Stimulated activated CD8-positive, alpha-beta memory T cell treated with anti-CD3 and anti-CD28 coated beads, Interleukin-15, amount 100 ng/mL, for 1 hour (primary cell): ENCODE measurements at places on chromosomes 6 and 20.

GRCh38 chr6:37058084-37058586, 52.7 kb downstream of the FGD2 start:
- no peak for DNase-seq

GRCh38 chr6:108764580-108764950, 83.7 kb upstream of the ARMC2 start:
- no peak for DNase-seq

DNA sequence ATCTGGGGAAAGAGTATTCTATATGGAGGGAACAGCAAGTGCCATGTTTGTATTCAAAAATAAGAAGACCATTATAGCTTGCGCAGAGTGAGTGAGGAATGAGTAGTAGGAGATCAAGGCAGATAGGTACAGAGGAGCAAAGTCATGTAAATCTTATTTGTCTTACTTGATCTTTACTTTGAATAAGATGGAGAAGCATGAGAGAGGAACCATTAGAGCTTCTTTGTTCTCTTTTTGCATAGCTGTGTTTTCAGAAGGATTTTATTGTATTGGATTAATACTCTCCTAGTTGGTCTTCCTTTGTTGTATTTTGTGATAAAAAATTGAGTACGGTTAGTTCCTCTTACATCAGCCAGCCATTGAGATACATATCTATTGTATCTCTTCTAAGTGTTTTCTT, 88.4 kb downstream of the SCAF8 start:
- DNase-seq = no peak

DNA sequence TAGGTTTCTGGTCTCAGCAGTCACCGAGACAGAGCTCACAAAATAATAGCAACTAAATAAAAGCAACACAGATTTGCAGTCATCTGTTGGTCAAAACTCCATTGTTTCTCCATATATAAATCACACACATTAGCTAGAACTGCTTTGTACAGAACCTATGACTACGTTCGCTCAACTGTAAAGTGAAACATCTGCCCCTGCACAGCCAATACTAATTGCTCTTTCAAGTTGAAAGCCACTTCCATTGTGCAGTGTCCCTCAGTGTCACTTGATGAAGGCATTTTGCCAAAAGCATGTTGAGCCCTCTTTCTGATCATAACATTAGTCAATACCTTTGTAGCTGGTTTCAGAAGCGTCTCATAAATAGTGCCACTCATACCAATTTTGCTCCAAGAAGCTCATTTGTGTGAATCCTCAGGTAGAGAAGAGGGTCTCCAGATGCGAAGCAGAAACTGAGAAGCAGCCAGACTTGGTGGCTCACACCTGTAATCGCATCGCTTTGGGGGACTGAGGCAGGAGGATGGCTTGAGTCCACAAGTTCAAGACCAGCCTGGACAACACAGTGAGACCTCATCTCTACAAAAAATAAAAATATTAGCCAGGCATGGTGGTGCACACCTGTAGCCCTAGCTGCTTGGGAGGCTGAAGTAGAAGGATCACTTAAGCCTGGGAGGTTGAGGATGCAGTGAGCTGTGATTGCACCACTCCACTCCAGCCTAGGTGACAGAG, 68.9 kb downstream of the PERP start:
- no peak for DNase-seq

DNA sequence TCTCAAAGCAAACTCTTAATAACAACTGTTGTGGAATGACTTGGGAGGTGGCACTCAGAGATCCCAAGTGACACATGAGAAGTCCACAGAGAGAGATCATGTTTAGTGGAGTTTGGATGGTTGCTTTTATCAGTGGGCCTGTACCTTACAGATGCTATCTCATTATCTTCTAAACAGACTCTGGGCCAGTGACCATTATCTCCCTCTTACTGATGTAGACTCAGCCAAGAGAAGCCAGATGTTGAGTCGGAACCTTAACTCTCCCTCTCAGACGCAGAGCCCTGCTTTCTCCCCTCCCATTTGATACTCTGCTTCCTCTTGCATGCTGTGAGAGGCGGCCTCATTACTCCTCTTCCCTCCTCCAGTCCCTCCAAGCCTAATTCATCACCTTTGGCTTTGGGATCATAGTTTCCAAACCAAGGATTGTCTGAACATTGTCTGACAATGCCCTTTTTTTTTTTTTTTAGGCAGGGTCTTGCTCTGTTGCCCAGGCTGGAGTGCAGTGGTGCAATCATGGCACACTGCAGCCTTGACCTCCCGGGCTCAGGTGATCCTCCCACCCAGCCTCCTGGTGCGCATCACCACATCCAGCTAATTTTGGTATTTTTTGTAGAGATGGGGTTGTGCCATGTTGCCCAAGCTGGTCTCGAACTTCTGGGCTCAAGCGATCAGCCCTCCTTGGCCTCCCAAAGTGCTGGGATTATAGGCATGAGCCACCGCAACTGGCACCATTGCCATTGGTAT, 4.5 kb upstream of the DDR1 start:
- no peak for DNase-seq

- no peak for DNase-seq
Observed at GRCh38 chr20:57332105-57333089, 2.8 kb downstream of the SPO11 start.

- no peak for DNase-seq
Observed at GRCh38 chr20:31685853-31686643, 36.6 kb downstream of the BCL2L1 start.

DNA sequence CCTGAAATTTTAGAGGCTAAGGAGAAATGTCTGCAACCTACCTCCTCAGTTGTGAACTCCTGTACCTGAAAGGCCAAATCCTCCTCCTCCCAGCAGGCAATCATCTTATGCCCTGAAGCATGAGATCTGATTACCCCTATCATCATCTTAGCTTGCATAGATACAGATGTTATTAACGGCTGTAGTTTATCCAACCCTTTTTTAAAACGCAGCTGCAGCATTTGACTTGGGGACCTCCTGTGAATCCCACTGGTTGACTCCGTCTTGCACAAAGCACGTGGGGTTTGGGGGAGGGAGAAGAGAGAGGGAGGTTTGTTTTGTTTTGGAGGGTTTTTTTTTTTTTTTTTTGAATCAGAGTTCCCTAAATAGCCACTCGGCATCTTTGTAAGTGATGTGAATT, 5.8 kb upstream of the NR2E1 start:
- DNase-seq = no peak

- DNase-seq = no peak
Observed at GRCh38 chr20:57698867-57699275, 10.9 kb downstream of the PMEPA1 start.

- DNase-seq = no peak
Observed at GRCh38 chr20:42531508-42531961, 658.2 kb downstream of the PTPRT start.

- DNase-seq = no peak
Observed at GRCh38 chr20:23112595-23112994, 26.5 kb upstream of the CD93 start.

- no peak for DNase-seq
Observed at GRCh38 chr6:118791499-118791898, 102.5 kb upstream of the ASF1A start.

GRCh38 chr6:43250992-43251373, 7.7 kb downstream of the TTBK1 start:
- no peak for DNase-seq

DNA sequence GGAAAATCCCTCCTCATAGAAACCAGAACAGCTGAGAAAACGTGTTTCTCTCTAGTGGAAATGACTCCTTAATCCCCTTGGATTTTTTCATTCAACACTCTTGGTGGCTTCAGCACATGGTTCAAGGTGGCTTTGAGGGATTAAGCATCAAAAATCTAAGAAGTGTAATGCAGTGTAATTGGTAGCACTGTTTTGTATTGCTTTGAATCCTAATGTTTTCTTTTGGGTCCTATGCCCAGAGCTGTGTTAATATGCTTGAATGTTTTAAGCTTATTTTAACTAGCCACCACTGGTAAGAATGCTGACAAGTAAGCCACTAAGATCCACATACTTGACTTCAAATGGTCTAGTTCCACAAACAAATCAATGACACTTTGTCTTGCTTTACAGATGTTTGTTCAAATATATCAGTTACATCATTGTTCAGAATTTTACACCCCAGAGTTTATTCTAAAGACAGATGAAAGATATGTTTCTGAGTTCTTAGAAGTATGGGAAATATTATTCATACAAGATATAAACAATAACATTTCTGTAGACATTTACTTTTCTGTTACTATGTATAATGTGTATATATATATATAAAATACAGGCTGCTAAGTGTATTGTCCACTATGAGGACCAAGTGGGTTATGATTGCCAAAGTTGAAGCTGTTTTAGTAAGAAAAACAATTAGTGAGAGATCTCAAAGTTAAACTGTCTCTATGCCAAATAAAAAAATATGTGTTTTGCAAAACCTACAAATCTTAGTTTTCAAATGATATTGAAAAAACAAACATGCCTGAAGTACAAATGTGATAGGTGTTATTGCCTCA, 220.8 kb downstream of the OGFRL1 start:
- no peak for DNase-seq

- DNase-seq = no peak
Observed at GRCh38 chr20:37988306-37988954, 44.8 kb downstream of the TTI1 start.

- no peak for DNase-seq
Observed at GRCh38 chr6:119346936-119347335, 2.6 kb downstream of the MAN1A1 start.

DNA sequence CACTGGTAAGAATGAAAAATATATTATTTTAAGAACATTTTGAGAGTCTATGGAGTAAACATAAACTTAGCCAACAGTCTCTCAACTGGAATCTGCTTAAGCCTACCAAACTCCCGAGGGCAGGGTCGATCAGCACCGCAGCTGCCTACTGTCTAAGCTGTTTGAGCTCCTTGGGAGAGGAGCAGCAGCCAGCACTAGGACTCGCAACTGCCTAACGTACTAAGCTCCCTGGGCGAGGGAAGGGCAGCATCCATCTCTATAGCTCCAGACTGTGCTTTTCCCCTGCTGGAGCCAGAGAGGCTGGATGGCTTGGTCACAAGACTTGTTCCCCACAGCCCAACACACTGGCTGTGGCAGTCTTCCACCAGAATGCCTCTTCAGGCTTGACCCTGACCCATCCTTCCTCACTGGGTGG, 96.4 kb downstream of the MOXD1 start:
- no peak for DNase-seq

DNA sequence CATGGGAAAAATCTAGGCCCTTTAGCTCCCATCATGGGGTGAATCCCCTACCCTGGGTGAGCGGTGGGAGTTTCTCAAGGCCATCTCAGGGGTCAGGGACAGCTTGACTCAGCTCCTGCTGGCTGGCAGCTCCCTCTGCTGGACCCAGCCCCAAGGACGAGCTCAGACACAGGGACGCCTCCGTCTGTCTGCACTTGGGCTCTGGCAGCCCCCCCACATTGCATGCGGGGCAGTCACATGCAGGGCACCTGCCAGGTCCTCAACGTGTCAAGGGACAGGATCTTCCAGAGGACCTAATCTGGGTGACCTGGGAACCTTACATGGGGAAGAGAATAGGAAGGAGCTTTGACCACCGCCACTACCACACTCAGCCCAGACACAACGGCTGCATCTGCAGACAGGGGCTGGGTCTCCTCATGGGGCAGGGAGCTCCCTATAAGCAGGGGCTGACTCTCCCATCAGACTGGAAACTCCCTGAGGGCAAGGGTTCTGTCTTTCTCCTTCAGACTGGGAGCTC, 173.4 kb downstream of the MRPL14 start:
- no peak for DNase-seq

DNA sequence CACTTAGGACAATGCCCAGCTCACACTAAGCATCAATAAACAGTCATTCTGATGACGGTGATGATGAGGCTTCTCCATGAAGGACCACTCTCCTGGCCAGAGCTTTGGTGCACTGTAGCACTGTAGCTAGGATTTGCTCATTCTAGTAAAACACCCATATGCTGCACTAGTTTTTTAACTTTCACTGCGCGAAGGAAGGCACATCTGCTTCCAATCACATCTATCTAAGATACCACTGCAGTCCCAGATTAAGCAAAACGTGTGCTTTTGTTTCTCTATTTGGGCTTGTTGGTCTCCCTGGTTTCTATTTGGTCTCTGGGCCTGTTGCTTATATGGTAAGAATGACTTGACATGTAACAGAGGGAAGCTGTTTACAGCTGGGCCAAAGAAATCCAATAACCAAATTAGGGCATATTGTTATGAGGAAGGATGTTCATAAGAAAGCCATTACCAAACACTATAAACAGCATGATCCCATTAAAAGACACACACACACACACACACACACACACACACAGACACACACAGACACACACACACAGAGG, 62.4 kb downstream of the FAM229B start:
- DNase-seq = no peak

- DNase-seq = no peak
Observed at GRCh38 chr6:16420715-16421461, 182.5 kb downstream of the GMPR start.

GRCh38 chr20:59020938-59021551, 1.8 kb downstream of the TUBB1 start:
- DNase-seq = no peak

DNA sequence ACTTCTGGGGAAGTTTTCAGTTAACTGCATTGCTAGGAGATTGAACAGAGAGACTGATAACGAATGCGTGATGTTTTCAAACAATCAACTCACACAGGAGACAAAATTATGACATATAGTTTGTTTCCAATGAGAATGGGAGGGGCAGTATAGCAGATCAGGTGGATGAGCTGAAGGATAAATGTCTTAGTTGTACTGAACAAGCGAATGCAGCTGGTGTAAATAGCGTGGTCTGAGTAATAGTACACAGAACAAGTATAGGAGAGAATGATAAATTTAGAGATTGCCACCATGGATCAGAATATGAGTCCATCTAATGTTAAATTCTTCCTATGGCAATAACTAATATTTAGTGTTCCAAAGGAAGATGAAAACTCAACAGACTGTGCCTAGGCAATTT, 858.6 kb downstream of the EYS start:
- DNase-seq = no peak

DNA sequence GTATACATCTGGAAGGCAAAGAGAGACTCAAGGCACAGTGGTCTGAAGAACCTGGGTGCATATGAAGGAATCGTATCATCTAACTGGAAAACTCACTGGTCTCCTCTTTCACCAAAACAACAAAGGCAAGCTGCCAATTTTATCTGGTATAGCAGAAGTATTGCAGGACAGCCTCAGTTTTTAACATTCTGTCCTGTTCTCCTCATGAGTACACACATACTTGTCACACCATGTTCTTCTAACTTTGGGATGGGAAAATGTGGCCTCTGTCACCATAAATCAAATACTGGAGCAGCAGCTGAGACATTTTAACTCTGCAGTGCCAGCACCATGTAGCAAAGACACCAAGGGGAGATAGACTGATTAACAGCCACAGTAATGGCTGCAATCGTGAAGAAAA, 199.1 kb upstream of the CNR1 start:
- DNase-seq = no peak

GRCh38 chr20:588476-588875, 21.6 kb downstream of the TCF15 start:
- no peak for DNase-seq
